ENCODE measurements at places on chromosomes 13 and 19. TPM values are rescaled to one million over a fixed set of nuclear protein-coding genes. Genes with fewer than 3 reads are reported as not detected.

- H3K27ac ChIP-seq = no peak overlapping the region
- no peak for DNase-seq
- H3K4me1 ChIP-seq = no peaks in the 10 kb centered on the region
Measured at GRCh38 chr19:43682824-43683661, 13.1 kb upstream of the PLAUR start.

DNA sequence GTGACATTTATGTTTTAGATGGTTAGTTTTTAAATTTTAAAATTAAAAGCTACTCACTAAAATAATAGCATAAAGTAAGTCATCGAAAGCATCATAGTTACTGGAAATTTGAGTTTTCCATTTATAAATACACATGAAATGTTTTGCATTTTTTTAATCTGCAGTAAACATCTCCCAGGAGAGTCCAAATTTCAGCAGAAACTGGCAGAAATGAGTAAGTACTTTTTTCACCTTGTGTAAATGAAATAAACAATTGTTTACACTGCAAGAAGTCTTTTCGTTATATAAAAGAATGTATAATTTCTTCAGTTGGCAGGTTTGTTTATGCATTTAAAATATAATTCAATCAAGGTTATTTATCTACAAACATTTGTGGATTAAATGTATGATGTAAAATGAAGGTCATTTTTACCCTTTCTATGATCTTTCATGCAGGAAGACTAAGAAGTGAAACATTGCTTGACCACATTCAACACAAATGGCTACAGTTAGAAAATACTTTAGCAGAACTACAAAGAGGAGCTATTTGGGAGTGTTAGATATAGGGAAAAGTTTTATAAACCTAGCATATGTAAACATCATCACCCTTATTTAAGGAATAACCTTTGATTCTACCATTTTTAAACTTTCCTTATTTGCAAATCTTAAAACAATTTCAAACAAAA lies 55.6 kb downstream of the RCBTB2 start:
- no peaks in the 10 kb centered on the region for H3K4me1 ChIP-seq
- no peaks in the 10 kb centered on the region for H3K36me3 ChIP-seq
- H3K27me3 ChIP-seq = no peaks in the 10 kb centered on the region
- no peak for DNase-seq
- H3K4me3 ChIP-seq = no peak overlapping the region
- no peak overlapping the region for H3K27ac ChIP-seq

DNA sequence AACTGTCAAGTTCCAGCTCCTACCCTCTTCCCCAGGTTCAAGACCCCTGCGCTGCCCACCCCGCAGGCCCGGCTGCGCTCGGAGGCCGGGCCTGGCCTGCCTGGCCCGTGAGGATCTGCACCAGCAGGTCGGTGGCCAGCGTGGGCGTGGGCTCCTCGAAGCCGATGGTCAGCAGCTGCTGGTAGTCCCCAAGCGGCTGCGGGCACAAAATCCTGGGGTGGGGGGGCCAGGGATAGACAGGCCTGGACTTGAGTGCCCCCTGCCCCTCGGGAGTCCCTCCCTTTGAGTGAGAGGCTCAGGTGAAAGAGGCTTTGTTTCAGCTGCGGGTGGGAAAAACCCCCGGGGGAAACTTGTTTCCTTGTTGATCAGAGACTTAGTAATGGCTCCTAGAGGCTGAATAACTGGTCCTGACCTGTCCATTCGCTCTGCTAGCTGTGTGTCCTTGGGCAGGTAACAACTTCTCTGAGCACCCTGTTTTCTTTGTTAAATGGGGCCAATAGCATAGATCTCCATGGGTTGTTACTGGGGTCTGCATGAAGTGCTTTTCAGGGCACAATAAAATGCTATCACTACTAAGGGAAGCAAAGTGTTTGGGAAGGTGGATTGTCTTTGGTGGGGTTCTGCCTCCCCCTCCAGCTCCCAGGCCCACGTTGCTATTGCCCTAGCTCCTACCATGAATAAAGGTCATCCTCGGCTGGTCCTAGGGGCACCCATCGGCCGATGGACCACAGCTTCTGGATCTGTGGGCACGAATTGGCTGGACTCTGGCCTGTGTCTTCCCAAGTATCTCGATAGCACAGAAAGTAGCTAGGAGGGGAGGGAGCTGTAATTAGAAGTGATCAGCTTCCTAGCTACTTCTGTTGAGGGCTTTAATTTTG lies 3.5 kb downstream of the C19orf67 start:
- H3K27me3 ChIP-seq = no peaks in the 10 kb centered on the region
- no peaks in the 10 kb centered on the region for H3K36me3 ChIP-seq
- H3K27ac ChIP-seq = peak overlapping the region; percentile 53
- DNase-seq = no peak

GRCh38 chr19:51799034-51799773 lies 4.2 kb downstream of the FPR3 start:
- H3K36me3 ChIP-seq = no peaks in the 10 kb centered on the region
- H3K27ac ChIP-seq = peak overlapping the region; percentile 52
- no peak overlapping the region for H3K4me3 ChIP-seq
- peaks cover 38% of the 10 kb centered on the region for H3K4me1 ChIP-seq

DNA sequence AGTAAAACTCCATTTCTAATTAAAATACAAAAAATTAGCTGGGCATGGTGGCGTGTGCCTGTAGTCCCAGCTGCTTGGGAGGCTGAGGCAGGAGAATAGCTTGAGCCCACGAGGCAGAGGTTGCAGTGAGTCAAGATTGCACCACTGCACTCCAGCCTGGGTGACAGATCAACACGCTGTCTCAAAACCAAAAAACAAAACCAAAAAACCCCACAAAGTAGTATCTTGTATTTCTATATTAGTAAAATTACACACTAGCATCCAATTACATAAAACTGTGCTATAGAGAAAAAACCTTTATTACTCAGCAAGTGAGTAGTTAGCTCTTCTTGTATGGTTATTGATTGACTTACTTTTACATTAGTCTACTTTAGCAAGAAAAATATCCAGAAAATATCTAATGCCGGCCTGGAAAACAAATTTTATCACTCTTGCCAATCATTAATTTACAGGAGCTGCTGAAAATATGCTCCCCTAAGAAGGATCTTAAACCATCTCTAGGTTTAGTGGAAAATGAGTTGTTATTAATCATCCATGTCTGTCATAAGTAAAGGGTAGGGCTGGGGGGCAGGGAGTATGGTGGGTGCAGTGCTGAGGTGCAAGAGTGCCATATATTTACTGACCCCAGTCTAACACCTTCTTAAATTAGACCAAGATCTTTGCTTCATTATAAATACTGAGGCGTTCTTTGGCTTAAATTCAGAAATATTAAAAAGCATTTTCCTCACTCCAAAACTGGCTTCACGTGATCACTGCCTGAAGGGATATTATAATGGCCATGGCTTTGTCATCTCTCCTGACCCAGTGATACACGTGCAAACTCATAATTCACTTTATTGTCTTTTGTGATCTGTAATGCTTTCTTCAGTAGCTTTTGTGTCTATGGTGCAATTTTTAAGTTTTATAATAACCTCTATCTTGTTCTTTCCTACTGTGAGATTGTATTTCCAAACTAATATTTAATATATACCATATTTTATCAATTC lies 44.1 kb downstream of the UBL3 start:
- no peaks in the 10 kb centered on the region for H3K36me3 ChIP-seq
- H3K4me3 ChIP-seq = no peak overlapping the region
- H3K27me3 ChIP-seq = no peaks in the 10 kb centered on the region
- no peak for DNase-seq
- H3K4me1 ChIP-seq = no peaks in the 10 kb centered on the region

DNA sequence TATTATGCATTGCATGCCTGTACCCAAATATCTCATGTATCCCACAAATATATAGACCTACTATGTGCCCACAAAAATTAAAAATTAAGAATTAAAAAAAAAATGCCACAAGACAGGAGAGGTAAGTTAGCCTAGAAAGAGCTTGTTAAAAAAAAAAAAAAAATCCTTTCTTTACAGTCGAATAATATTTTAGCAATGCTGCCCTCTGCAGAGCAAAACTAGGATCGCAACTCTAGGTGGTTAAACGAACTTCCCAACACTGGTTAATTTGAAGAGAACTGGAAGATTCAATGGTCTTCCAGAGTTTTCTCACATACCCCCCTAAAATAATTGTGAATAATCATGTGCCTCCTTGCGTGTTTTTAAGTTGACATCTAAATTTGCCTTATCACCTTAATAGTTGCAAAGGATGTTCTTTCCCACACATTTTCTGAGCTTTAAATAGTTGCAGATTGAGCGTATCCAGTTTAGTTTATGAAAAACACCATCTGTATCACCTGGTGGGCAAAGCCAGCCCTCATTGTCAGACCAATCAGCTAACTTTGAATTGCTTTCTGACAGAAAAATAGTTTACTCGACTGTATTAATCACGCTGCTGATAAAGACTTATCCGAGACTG lies 47.4 kb upstream of the RCBTB2 start:
- peak; percentile 80 for DNase-seq
- no peak overlapping the region for H3K4me3 ChIP-seq
- H3K4me1 ChIP-seq = no peaks in the 10 kb centered on the region
- H3K27me3 ChIP-seq = peaks cover 16% of the 10 kb centered on the region

The PCSK4 gene
- total RNA-seq = 7.2 TPM

The LYPD4 gene
- not detected for total RNA-seq
